ENCODE measurements at places on chromosomes 7 and 10. TPM values are rescaled to one million over a fixed set of nuclear protein-coding genes. Genes with fewer than 3 reads are reported as not detected.
A peak's percentile ranks its signal among the peaks of the same experiment; 100 is the strongest.

- no peak for DNase-seq
Observed at GRCh38 chr7:105320896-105321295, 67.8 kb downstream of the SRPK2 start.

- no peak for DNase-seq
Observed at GRCh38 chr10:132990684-132991545, 48.5 kb upstream of the CFAP46 start.

- DNase-seq: peak; percentile 19
Observed at GRCh38 chr7:77525231-77525630, 11.9 kb upstream of the PTPN12 start.

DNA sequence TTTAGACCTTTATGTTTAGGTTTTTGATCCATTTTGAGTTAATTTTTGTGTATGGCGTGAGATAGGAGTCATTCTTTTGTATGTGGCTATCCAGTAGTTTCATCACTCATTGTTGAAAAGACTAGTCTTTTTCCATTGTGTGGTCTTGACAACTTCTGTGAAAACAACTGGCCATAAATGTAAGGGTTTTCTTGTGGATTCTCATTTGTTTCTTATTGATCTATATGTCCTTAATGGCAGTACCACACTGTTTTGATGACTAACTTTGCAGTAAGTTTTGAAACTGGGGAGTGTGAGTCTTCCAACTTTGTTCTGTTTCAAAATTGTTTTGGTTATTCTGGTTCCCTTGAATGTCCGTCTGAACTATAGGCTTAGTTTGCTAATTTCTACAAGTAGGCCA, 16.3 kb downstream of the SEPTIN7 start:
- no peak for DNase-seq

DNA sequence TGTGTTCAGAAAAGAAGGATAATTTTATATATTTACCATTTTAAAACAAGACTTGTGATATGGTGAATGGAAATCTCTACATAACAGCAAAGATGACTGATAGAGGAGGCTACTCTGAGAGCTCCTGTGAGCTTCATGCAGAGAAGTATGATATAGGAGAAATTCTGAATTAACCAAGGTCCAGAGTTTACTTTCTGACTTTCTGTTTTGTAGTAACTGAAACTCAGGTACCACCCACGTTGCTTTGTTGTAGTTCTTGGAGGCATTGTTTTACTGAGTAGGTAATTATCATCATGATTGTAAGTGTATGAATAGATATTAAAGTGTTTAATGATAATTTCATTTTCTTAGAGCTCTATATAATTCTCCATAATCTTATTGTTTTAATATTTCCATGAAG, 18.0 kb upstream of the SFR1 start:
- no peak for DNase-seq

DNA sequence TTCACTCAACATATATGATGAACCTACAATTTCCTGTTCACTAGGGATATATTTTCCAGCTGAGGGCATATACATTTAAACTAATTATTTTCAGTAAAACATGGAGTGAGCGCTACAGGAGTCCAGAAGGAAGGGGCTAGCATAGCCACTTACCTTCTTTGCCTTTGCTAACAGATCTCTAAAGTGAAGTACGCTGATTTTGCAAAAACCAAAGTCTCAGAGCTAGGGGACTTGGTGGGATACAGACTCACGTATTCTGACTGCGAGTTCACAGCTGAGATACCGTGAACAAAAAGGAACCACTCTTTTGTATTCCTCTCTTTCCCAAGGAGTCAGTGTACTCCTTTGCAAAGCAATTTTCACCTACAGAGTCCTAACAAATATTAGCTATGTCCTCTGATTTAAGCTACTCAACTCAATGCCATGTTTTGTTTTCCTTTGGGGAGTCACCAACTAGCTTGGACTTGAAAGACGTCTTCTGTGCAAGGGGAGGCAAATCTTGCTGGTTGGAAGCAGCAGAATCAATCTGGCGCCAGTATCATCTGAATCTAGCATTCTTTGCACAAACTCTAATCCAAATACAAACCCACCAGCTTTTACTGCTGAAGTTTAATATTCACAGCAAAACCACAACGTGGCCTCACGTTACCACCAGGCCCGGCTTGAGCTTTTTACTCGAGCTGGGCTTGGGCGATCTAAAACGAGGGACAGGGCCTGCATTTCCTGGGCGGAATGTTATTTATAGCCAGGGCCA, 657 bp downstream of the CDNF start:
- DNase-seq: no peak

The ZMYND11 gene
- polyA plus RNA-seq: 39.5 TPM

- no peak for DNase-seq
Observed at GRCh38 chr7:127361736-127362135, 30.8 kb downstream of the ZNF800 start.

The PCLO gene
- polyA plus RNA-seq: 0.05 TPM

- no peak for DNase-seq
Observed at GRCh38 chr10:66218981-66219587, 706.8 kb upstream of the LRRTM3 start.

GRCh38 chr7:47573758-47574481, 8.0 kb downstream of the TNS3 start:
- peak; percentile 87 for DNase-seq

DNA sequence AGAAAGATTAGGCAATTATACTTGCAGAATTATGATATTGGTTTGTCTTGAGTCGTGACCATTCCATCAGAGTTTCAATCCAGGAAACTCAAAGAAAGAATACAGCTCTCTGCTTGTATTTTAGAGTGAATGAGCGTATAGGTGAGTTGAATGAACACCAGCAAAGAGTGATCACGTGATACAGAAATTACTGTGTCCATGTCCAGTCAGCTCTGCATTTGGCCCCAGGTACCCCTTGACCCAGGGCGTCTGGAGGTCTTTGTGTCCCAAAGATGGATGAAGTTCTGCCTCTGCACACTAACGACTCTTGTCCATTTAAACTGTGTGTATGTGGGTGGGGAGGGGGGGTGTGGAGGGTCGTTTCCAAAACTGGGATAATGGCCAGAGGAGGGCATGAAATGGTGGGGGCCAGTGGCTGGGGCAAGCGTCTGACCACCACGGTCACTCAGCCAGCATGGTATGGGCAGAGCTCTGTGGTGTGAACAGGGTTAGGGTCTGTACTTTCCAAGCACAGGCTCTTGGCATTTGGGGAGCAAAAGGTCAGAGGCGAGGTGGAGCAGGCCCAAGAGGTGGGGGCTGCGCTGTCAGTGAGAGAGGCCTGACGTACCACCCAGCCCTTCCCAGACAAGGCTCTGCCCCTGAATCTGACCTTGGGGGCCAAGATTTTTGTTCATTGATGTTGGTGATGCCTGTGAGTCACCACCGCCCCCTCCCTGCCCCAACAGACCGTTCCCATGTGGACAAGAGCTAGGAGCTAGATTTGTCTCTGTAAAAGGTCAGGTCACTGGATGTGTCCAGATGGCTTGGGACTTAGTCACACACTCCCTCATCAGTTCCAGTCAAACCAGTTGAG, 1.4 kb downstream of the PTPRE start:
- peak; percentile 74 for DNase-seq

DNA sequence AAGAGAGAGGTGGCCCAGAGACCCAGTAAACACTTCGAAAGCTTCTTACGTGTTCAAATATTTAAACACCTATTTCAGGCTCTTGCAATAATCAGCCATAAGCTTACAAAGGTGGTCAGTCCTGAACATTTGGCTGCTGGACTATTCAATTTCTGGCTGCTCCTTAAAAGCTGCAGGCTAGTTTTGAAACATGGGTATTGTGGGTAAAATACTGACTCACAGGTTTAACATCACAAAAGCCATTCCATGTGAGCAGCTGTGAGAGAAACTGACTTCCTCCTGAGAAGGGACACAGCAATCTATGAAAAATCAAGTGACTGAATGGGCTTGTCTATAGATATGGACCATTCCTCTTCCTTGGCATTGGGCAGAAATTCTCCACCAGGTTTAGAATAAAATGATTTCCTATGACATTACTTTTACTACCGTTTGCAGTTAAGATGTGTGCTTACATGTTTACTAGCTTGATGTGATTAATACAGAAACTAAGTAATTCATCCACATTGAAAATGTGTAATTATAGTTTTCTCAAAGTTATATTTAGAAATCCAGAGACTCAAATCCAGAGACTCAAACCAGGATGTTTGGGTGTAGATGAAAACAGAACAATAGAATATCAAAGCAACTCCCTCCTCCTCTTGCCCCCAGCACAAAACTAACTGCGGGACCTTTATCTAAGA, 252.3 kb downstream of the GATA3 start:
- no peak for DNase-seq

GRCh38 chr7:101357433-101357832, 5.2 kb upstream of the COL26A1 start:
- DNase-seq: no peak

- DNase-seq: no peak
Observed at GRCh38 chr7:28830846-28831245, 127.3 kb downstream of the TRIL start.

- peak; percentile 77 for DNase-seq
Observed at GRCh38 chr10:9786576-9786975, 1231.1 kb upstream of the CELF2 start.

The SHH gene
- not detected for polyA plus RNA-seq
